ENCODE measurements at places on chromosomes 4 and X.

DNA sequence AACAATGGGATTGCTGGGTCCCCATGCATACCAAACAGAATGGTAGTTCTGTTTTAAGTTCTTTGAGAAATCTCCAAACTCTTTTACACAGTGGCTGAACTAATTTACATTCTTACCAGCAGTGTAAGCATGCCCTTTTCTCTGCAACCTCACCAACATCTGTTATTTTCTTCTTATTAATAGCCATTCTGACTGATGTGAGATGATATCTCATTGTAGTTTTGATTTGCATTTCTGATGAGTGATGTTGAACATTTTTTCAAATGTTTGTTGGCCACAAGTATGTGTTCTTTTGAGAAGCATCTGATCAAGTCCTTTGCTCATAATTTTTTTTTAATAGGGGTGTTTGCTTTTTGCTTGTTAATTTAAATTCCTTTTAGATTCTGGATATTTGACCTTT, 41.2 kb upstream of the ZMAT1 start:
- DNase-seq = no peak

DNA sequence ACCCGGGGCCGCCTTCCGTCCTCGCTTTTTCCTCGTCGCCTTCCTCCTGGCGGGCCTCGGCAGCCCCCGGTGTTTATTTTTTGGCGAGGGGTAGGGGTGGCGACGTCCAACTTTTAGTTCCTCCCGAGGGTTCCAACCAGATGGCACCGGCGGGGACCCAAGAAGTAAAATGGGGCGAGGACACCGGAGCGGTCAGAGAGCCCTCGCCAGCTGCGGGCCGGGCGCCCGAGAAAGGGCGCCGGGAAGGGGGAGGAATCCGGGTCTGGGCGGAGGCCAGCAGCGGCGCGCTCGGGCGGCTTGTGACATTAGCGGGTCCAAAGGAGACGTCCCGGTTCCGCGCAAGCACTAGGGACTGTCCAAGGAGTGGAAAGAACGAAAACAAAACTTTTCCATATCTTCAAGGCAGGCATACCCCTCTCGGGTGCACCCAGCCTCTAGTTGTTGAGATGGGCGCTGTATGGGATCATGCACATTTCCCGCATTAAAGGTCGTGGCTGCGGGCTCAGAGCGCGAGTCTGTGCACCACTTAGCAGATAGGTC, 691 bp upstream of the USP46 start:
- DNase-seq = peak; percentile 37

GRCh38 chr4:186957952-186958555, 234.4 kb upstream of the FAT1 start:
- DNase-seq = no peak

DNA sequence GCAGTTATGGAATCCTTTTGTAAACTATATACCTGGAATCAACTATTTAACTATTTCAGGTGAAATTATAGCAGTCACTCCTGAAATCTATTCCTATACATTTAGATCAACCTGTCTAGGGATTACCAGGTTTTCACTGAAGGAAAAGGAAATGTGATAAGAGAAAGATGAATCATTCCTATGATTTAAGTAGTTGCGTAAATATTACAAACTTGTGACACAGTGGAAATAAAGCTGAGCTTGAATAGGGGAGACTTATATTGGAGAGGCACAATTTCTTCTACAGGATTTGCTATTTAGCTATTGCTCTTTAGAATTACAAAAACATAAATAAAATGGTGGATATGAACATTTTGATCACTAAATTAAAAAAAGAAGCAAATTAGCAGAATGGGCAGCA, 284.1 kb upstream of the EPHA5 start:
- no peak for DNase-seq

- peak; percentile 42 for DNase-seq
These were observed 34.1 kb upstream of the ASMTL start for GRCh38 chrX:1486749-1487361.

DNA sequence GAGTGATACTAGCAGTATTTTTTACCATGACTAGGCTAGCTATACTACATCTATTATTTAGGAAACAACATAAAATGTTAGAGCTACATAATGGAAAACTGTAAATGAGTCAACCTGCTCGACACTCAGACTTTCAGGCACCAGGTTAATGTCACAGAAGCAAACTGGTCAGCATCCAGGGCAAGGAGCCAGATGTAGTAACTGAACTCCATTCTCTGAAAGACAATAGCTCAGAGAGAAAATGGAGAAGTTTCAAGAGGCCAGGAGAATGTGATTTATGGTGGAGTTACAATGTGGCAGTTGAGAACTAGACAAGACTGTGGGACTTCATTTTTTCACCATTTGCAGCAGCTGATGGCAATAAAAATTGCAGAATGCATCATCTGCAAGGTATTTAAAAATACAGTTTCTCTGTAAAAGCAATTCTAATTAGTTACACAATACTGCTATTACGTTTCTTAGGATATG, 342.7 kb upstream of the PABPC4L start:
- peak; percentile 40 for DNase-seq

DNA sequence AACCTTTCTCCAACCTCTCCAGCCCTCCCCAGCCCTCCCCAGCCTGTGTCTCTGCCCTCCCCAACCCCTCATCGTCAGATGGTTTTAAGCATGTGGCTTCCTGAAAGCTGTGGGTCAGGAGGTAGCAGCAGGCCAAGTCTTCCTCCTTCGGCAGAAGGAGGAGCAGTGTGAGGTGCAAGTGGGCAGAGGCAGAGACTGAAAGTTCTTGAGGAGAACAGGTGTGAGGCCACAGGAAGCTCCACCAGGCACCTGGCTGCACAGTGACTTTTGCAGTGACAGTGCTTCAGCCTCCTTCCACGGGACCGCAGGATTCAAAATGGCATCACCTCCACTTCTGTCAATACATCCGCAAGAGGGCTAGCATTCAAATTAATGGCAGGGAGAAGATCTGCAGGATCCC, 203.9 kb upstream of the LEF1 start:
- DNase-seq = no peak

DNA sequence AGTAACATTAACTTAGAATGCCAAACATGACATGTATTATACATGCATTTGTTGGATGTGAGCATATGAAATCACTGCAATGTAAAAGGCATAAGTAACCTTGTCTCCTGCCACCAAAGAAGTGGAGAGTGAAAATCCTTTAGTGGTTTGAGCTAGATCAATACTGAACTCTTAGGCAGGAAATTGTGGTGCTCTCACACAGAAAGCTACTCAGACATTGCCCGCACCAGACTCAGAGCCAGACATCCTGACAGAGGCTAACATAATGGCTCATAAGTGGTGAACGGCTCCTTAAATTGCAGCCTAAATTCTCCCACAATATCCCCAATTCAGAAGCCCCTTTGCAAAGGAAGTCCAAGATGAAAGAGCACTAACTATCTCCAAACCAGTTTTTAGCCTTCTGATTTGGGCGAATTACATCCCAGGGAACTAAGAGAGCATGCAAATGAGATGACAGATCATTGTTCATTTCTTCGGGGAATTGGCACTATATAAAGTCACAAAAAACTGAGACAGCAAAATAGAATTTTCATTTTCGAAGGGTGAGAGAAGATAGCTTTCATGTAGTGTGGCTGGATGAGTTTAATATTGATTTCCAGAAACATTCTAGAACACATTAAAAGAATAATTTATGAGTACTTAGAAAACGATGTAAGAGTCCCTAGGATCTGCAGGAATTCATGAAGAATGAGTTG, 233.6 kb upstream of the RPS6KA3 start:
- DNase-seq = no peak

DNA sequence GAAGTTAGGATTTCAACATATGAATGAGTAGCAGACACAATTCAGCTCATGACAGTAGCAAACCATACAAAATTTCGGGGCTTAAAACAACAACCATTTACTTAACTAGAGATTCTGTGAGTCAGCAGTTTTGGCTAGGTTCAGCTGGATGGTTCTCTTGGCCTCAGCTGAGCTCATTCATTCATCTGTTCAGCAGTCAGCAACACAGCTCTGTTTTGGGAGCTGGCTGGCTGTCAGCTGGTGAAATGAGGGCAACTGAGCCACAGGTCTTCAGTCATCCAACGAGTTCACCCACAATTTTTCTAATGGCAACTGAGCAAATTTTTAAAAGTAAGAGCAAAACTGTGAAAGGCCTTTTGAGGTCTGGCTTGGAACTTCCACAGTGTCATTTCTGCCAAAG, 2005.1 kb upstream of the AGA start:
- no peak for DNase-seq

DNA sequence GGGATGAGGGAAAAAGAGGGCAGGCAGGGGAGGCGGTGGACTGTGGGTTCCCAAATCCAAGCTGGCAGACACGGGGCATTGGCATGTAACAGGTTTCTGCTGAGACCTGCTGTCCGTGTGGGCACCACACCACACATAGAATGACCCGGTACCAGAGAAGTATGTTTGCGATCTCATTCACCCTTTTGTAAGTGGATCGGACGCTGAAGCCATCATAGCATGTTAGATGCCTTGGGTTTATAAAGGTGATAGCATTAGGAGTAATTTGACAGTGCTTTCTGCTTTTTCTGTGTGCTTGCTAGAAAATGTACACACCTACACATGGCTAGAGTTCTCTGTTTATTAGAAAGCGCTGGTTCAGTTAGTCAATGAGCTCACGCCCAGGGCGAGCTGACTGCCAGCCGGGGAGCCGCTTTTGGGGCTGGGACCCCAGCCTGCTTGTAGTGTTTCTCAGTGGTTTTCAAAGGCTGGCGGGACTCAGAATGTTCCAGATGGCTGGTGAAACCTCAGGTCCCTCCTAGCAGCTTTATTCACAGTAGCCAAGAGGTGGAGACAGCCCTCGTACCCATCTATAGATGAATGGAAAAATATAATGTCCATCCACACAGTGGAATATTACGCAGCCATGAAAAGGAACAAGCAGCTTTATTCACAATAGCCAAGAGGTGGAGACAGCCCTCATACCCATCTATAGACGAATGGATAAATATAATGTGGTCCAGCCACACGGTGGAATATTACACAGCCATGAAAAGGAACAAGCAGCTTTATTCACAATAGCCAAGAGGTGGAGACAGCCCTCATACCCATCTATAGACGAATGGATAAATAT, 579 bp downstream of the IL3RA start:
- no peak for DNase-seq

All from mesendoderm (in vitro differentiated cells).